ENCODE measurements at places on chromosomes 7 and 10. TPM values are rescaled to one million over a fixed set of nuclear protein-coding genes. Genes with fewer than 3 reads are reported as not detected.

The MEPCE gene
- total RNA-seq = 44.4 TPM

The PIP4K2A gene
- total RNA-seq = 108 TPM

The ZNHIT1 gene
- total RNA-seq = 44.2 TPM

The ZNF655 gene
- 51.1 TPM for total RNA-seq

The ATP6V0E2 gene
- total RNA-seq = 33.9 TPM

The CHAT gene
- not detected for total RNA-seq

The MSRB2 gene
- total RNA-seq = 9.0 TPM

The MYH16 gene
- not detected for total RNA-seq

The DPCD gene
- 15.5 TPM for total RNA-seq

The UFSP1 gene
- 1.5 TPM for total RNA-seq

The VGF gene
- total RNA-seq = 0.11 TPM

Measured in activated CD4-positive, alpha-beta T cell treated with anti-CD3 and anti-CD28 coated beads for 36 hours (primary cell).